ENCODE measurements at places on chromosomes 3 and 15. TPM values are rescaled to one million over a fixed set of nuclear protein-coding genes. Genes with fewer than 3 reads are reported as not detected.

Gene HYAL1
- total RNA-seq: 7.3 TPM

Gene COLQ
- not detected for total RNA-seq

Gene FYCO1
- total RNA-seq: 11.1 TPM

Gene WNT5A
- 20.5 TPM for total RNA-seq

Gene DPH6
- 13.6 TPM for total RNA-seq

Gene PPCDC
- total RNA-seq: 8.7 TPM

Gene TM4SF18
- total RNA-seq: 21.5 TPM

Gene PPARG
- 11.1 TPM for total RNA-seq
